NCI-H187 treated with DMSO at 0.1 percent for 48 hours (cell line): ENCODE measurements at places on chromosomes 12 and 14.

- DNase-seq = no peak
These were observed 9.0 kb downstream of the DAZAP2 start for GRCh38 chr12:51247523-51248206.

GRCh38 chr14:65937079-65937959 lies 524.8 kb downstream of the FUT8 start:
- no peak for DNase-seq

- no peak for DNase-seq
These were observed 452.6 kb downstream of the ZFP36L1 start for GRCh38 chr14:68340262-68340661.

- DNase-seq = no peak
These were observed 35.5 kb upstream of the OSBPL8 start for GRCh38 chr12:76595056-76595455.

GRCh38 chr14:105855893-105856675 lies 329.7 kb downstream of the TMEM121 start:
- no peak for DNase-seq
